ENCODE measurements at places on chromosomes 6 and 20.

DNA sequence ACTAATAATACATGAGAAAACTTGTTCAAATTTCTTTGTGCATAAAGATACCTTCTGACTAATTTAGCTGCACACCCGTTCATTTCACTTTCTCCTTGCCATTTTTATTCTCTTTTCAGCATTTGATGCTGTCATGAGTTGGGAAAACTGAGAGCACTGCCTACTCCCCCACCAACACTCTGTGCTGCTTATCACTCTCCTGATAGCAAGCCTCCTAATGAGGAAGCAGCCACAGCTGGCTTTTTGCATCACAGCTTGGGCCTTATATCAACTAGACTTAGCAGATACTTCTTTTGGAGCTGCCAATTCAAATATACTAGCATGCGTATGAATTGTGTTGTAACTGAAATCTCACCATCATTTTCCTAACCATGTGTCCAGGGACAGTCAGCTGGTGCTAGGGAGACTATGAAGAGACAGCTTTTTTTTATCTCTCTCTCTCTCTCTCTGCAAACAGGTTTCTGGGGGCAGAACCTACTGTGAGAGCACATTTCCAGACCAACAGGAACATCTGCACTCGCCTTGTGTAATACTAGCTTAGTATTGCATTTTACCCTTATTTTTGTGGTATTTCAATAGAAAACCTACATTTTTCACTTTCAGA, 699.0 kb downstream of the KHDRBS2 start:
- DNase-seq: no peak

- DNase-seq: no peak
Measured at GRCh38 chr20:16930656-16931055, 182.5 kb downstream of the OTOR start.

DNA sequence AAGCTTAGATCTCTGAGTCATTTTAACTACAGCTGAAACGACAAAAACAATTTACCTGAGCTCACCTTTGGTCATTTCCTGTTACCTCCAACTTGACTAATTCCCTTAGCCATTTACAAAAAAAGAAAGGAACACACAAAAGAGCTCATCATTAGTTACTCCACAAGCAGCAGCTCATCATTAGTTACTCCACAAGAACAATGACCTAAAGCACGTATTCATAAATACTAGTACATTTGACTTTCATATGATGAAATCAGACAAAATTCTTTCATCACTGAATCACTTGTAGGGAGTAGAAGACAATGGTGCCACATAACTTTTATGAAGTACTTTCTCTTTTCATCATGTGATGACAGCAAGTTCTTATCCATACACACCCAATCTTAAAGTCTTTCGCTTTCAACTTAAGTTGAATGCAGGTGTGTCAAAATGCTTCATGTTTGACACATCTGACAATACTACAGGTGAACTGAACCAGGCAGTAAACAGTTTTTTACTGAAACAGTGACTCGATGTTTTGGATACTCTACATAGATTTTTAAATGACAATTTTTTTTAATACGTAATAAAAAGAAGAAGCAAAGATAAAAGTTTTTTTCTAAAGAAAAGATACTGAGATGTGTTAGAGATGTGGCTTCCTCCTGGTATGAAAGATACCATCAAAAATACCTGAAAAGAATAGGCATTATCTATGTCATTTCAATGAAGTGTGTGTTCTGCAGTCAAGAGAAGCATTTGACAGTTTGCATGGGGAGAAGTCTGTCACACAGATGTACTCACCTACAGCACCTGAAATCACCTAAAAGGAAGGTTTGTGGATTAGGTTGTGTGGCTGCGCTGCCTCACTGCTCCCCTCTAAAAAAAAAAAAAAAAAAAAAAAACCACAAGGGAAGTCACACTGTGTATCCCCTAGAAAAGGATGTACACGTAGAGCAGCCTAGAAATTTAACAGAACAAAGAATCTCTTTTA, 109.1 kb downstream of the PRDM1 start:
- peak; percentile 11 for DNase-seq

GRCh38 chr6:25122001-25122400, 157.2 kb upstream of the CARMIL1 start:
- DNase-seq: peak; percentile 87

DNA sequence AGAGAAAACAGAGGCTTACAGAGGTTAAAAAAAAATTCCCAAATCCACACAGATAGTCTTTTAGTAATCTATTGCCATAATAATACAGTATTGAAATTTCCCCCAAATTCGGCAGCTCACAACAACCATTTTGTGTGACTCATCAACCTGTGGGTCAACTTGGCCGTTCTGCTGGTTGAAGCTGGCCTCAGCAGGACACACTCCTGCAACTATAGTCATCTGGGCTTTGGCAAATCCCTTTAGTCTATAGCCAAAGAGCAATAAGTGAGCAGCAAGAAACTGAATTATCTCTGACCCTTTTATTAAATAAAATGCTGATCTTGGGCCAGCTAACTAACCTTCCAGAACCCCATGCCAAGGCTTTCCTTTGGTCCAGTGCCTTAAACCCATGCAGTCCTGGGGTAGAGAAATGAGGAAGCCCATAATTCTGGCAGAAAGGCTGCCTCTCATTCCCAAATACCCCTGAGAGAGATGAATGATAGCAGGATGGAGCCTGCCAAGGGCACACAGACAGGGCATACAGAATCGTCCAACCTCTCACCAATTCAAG, 17.2 kb upstream of the SNAP25 start:
- DNase-seq: no peak

- DNase-seq: no peak
Measured at GRCh38 chr20:33739493-33739892, 7.7 kb downstream of the ZNF341 start.

GRCh38 chr6:28816909-28817807, 106.6 kb downstream of the TRIM27 start:
- peak; percentile 86 for DNase-seq

DNA sequence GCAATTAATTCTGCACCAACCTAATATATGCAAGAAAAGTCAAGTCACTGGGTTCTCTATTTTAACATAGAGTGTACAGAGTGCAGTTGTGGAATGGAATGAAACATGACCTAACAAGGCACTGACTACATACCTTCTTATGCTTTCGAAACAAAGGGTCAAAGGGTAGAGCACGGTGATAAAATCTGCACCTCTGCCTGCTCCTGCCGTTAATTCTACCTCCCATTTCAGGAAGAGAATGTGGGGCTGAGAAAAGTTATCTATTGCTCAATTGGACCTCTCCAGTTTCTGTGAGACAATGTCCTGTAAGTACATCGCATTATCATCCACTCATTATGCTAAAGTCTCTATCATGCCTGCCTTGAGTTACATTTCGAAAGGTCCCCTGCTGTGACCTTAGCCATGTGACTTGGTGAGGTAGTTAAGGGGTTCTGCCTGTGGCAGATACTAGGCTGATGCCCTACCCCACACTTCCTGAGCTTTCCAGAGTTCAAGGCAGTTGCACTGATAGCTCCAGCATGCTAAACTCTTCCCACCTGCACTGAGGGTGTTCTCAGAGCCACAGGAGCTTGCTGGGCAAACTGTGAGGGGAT, 14.0 kb upstream of the MOCS1 start:
- no peak for DNase-seq

DNA sequence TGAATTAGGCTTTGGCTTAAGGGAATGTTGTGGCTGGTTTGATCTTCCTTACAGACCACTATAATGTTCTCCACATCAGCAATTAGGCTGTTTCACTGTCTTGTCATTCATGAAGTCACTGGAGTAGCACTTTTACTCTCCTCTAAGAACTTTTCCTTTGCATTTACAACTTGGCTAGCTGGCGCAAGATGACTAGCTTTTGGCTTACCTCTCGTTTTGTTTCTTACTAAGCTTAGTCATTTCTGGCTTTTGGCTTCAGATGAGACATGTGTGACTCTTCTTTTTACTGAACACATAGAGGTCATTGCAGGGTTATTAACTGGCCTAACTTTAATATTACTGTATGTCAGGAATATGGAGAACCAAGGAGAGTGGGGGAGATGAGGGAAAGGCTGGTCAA, 143.2 kb downstream of the PTCHD4 start:
- no peak for DNase-seq

GRCh38 chr6:36127462-36128016, 2.8 kb upstream of the MAPK13 start:
- no peak for DNase-seq

DNA sequence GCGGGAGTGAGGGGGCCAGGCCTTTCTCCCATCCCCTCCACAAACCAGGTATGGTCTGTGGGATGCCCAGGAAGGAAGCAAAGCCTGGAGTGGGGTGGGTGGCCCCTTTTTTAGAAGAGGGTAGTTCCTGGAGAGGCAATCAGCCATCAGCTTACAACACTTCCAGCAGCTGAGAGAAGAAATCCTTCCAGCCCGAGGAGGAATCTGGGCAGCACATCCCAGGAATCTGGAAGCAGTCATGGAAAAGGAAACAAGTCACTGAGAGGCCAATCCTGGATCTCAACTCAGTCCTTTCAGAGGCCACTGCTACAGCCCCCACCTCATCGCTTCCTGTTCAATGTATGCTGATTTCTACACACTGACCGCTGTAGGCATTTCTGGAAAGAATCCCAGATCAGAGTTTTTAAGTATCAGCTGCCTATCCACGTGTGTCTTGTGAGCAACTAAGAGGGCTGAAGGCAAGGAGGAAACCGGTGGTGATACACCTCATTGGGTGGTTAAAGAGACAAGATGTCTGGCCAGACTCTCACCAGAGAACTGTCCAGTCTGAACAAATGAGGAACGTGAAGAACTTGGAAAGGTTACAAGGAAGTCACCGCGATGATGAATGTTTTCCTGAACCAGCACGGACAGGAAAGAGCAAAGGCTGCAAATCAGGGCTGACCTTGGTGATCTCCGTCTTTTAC, 92.9 kb upstream of the SHLD1 start:
- no peak for DNase-seq

DNA sequence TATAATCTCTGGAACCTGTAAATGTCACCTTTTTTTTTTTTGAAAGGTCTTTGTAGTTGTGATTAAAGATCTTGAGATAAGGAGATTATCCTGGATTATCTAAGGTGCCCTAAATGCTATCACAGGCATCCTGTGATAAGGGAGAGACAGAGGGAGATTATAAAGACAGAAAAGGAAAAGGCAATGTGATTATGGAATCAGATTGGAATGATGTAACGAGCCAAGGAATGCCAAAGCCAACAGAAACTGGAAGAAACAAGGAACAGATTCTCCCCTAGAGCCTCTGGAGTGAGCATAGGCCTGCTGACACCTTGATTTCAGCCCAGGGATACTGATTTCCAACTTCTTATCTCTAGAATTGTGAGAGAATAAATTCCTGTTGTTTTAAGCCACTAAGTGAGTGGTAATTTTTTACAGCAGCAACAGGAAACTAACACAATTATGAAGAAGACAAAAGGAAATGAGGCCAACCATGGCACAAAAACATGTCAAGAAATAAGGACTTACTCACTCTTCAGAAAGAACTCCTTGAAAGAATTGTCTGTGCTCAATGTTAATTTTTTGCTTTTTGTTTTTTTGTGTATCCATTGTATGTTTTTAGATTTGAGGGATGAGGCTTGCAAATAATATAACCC, 82.7 kb downstream of the CFAP61 start:
- no peak for DNase-seq

GRCh38 chr6:125287718-125288117, 14.0 kb downstream of the HDDC2 start:
- no peak for DNase-seq

DNA sequence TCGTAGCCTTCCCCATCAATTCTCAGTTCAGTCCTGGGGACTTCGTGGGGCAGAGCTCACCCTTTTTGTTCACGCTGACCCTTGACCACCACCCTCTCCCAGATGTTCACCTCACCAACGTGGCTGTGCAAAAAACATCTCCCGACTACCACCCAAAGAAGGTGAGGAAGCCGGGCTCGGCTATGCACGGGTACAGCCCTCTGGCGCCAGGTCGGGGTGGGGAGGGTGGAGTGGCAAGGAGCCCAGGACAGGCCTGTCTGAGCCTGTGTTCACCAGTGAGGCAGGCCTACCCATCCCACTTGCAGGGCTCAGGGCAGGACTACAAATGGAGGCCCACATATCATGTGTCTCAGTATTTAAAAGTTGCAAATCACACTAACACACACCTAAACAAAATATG, 18.1 kb downstream of the PDRG1 start:
- DNase-seq: no peak

GRCh38 chr20:46010491-46011391, 2.0 kb downstream of the MMP9 start:
- peak; percentile 41 for DNase-seq

- DNase-seq: no peak
Measured at GRCh38 chr20:56412473-56412790, 372 bp downstream of the CASS4 start.

DNA sequence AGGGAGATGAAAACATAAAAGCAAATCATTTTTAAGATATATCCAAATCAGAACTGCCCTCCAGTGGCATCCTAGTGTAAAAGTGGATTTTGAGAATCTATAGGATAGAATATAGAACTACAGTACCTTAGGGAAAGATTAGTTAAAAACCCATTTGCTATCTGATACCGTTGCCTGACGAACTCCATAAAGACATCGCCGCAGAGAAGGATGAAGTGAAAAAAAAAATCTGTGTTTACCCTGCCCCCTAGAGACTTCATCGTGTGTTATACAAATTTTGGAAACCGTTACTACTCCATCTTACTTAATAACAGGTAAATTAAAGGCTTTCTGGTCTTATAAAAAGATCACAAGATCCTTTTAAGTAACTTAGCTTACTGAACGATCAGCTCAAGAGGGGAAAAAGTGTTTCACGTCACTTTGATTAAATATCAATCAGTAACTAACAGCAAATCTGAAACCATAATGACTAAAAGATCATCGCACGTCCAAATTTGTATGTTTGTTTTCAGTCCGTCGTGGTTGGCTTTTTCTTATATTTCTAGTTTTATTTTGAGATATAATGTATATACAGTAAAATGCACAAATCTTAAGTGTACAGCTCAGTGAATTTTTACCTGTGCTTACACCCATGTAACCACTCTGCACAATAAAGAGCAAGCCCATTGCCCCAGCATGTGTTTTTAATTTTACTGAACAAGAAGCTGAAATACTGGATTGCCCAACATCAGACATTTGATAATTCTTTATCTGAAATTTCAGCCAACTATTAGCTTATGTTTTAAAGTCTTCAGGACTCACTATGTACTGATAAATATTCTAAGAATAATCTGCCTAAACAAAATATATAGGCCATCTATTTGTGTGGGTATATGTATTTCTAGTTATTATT, 881 bp upstream of the MCM3 start:
- DNase-seq: peak; percentile 86

DNA sequence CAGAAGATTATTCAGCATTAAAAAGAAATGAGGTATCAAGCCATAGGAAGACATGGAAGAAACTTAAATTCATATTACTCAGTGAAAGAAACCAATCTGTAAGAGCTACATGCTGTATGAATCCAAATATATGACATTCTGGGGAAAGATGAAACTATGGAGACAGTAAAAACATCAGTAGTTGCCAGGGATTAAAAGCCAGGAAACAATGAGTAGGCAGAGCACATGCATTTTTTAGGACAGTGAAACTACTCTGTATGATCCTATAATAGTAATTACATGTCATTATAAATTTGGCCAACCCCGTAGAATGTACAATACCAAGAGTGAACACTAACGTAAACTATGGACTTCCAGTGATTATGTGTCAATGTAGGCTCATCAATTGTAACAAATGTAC, 92.8 kb upstream of the RNF217 start:
- DNase-seq: peak; percentile 47

Data from NCI-H69 (cell line).